ENCODE measurements at places on chromosomes 3 and 15.

GRCh38 chr3:18153571-18154173 lies 271.5 kb downstream of the SATB1 start:
- peak; percentile 79 for DNase-seq

DNA sequence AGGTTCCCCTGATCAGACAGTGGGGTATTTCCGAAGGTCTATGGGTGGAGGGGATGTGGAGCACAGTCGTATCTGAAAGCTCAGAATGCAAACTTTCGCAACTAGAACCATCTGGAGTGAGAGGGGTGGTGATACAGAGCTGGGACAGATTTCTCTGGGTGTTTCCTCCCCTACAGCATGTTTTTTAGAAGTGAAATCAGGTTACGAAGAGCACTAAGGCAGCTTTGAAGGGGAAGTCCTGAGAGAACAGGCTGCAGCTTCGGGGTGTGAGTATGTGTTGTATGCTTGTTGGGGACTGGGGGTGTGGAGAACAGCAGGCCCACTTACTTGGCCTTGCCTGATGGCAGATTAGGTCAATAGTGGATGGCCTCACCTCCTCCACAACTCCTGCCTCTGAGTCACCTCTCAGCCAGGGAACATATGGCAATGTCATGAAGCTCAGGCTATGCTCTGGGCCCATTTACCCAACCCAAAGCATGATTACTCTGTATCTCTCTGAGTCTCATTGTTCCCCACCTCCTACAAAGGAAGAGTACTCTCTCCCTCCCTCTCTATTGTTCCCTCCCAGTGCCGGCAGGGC lies 107.2 kb upstream of the RASGRP1 start:
- no peak for DNase-seq

DNA sequence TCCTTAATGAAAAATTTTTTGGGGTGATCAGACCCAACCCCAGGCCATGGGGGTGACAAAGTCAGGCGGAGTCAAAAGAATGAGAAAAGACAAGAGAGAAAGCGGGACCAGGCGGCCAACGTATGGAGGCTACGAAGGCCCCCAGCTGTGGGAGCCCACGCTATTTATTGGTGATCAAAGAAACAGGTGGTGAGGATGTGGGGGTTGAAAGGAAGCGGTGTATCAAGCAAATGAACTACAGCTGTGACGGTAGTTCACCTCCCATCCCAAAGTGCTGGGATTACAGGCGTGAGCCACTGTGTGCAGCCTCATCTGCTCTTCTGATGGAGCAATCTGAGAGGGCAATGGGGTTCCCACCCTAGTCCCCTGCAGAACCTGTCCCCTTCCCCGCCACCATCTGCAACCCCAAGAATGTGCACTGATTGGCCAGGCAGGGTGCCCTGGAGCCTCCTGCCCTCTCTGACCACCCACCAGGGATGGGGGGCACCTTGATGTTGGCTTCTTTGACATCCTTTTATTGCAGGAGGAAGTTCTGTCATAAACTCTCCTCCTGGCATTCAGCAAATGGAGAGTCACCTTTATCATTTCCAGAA lies 1.1 kb upstream of the CHRNA3 start:
- no peak for DNase-seq

GRCh38 chr3:37174532-37175126 lies at the start of gene LRRFIP2:
LRRFIP2 (minus strand) TSS chr3:37174582; CDS start chr3:37148983, 25,599 bp downstream.
- DNase-seq = peak; percentile 82

DNA sequence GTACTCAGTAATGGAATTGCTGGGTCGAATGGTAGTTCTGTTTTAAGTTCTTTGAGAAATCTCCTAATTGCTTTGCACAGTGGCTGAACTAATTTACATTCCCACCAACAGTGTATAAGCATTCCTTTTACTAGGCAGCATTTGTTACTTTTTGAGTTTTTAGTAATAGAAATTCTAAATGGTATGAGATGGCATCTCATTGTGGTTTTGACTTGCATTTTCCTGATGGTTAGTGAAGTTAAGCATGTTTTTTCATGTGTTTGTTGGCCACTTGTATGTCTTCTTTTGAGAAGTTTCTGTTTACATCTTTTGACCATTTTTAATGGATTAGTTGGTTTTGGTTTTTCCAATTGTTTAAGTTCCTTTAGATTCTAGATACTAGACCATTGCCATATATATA lies 28.4 kb downstream of the TP63 start:
- no peak for DNase-seq

GRCh38 chr3:157125101-157125500 lies 34.8 kb downstream of the CCNL1 start:
- DNase-seq = no peak

DNA sequence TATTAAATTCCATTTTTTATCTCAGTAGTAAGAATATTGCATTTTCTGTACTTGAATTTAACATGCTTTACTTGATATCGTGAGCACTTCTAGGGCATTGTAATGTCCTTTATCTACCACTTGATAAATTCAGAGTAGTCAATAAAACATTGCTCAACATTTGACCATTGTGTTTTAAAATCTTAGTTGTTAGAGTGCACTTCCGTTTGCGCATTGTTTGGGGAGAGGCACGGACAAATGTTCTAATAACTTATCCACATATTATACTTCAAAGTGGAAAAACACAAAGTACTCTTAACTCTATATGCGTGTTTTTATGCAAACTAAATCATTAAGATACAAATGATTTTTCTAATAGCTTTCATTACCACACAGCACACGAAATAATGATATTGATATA lies 419 bp downstream of the FAM227B start:
- DNase-seq = no peak

DNA sequence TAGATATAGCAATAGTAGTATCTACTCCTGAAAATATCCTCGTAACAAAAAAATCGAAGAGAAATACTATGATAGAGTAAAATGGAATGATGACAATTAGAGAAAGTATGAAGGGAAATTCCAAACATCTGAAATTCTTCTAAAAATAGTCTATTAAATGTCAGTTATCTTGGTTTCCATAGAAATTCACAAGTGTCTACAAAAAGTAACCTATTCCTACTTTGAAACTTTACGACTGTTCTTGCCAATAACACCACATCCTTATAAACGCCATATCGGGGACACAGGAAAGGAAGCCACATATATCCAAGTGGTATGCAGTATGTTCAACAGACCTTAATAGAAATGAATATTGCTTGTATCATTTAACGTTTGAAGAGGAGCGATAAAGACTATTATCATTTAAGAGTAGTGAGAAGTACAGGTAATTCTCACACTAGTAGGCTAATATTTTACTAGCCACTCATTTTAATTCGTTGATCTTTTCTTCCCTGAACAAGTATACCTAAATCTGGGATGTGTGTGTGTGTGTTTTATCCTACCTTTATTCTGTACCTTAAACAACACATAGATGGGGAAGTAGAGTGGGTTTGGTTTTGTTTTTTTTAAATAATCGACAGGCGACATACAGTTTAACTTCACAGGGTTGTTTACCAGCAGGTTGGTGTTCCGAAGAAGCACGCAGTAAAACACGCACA lies 1.2 kb downstream of the GPR176 start:
- DNase-seq = peak; percentile 81

DNA sequence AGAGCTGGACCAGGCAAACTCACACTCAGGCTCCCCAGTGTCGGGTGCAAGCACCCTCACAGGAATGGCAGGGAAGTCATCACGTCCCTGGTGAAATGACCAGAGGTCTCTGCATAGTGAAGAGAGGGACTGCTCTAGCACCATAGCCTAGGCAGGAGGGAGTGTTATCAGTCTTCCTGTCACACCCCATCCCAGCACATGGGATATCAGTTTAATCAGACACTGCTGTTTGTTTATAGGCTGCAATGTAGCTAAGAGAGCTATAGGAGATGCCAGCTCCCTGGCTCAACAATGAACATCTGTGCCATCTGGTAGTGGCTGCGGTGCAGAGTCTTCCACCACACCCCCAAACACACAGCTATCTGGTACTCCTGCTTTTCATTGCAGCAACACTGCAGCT lies 776.6 kb downstream of the ZNF385D start:
- DNase-seq = no peak

- no peak for DNase-seq
Observed at GRCh38 chr3:120163026-120163425, 68.8 kb upstream of the GSK3B start.

DNA sequence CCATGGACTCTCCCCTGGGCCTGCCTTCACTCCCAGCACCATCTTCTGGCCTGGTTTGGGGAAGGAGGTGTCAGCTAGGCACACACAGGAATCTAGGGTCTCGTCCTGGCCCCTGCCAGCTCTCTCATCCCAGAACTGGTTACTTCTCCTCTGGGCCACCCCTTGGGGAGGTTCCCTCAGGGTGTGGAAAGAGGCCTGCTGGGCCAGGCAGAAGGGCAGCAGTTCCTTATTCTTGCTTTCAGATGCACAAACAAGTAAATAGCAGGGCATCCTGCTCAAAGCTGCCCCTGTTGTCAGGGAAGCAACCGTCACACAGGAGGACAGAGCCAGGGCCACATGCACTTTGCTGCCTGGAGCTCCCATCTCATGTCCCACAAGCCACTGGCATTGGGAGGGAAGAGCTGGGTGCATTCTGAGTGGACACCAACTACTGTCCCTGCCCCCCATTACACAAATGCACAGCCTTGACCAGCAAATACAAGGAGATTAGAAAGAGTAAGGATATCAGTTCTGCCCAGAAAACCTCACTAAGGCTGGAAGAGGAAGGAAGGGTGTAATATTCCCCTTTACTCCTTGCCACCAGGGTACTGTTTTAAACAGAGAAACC lies 108.8 kb upstream of the HACD2 start:
- DNase-seq = no peak

DNA sequence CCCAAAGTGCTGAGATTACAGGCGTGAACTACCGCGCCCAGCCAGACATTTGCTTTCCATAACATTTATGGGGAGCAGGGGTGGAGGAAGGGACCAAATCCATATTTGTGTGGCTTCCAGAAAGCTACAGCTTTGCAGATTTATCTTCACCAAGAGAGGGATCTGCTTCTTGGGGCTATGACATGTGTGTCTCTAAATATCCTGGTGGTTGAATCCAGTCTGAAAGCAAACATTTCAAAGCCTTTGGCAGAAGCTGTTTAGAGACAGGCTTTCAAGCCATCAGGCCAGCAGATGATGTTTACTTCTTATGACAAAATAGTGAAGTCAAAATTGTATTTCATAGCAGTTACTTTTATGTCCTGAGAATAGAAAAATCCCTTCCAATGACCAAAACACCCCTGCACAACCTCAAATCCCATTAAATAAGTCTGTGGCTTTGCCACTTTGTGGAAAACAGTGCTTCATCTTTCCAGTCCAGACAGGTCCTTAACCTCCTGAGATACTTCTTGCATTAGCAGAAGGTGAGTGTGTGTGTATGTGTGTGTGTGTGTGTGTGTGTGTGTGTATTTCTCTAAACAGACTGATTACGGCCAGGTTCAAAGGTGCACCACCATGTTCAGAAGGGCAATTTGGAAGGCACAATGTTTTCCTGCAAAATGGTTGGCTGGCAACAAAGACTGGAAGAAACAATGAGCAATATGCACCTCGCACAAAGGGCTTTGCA lies 191.4 kb upstream of the LRIG1 start:
- DNase-seq = no peak
